ENCODE measurements at places on chromosomes 6 and 20.
A peak's percentile ranks its signal among the peaks of the same experiment; 100 is the strongest.

GRCh38 chr6:79544299-79544927 lies 7.2 kb upstream of the LCA5 start:
- no peak for DNase-seq

- DNase-seq = no peak
Observed at GRCh38 chr6:37967651-37968050, 148.1 kb downstream of the ZFAND3 start.

GRCh38 chr20:47205577-47206123 lies 150.8 kb downstream of the ZMYND8 start:
- no peak for DNase-seq

GRCh38 chr6:163406830-163407229 lies 7.7 kb upstream of the QKI start:
- DNase-seq = no peak

GRCh38 chr6:11313207-11313606 lies 80.7 kb upstream of the NEDD9 start:
- no peak for DNase-seq

GRCh38 chr6:131733376-131734016 lies 22.7 kb upstream of the CTAGE9 start:
- peak; percentile 78 for DNase-seq

- no peak for DNase-seq
Observed at GRCh38 chr20:40006168-40006860, 682.7 kb downstream of the MAFB start.

GRCh38 chr6:117918454-117918853 lies 11.4 kb downstream of the SLC35F1 start:
- DNase-seq = no peak

DNA sequence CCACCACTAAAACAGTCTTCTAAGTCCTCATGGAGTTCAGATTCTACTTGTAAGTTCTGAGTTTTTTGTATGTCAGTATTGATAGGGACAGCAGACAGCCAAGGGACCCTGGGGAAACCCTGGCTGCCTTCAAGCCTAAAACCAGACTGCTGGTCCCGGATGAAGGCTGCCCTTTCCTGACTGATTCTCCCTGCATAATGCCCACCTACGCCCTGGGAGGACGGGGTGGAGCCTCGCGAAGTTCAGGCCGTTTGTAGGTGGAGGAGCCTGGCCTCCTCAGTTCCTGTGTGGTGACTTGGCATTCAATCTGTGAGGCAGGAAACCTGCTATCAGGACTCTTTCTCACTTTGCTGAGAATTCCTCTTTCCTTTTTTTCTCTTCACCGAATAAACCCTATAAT lies 120.3 kb upstream of the LGSN start:
- no peak for DNase-seq

GRCh38 chr6:136644597-136644952 lies 94.4 kb upstream of the MAP7 start:
- DNase-seq = no peak

DNA sequence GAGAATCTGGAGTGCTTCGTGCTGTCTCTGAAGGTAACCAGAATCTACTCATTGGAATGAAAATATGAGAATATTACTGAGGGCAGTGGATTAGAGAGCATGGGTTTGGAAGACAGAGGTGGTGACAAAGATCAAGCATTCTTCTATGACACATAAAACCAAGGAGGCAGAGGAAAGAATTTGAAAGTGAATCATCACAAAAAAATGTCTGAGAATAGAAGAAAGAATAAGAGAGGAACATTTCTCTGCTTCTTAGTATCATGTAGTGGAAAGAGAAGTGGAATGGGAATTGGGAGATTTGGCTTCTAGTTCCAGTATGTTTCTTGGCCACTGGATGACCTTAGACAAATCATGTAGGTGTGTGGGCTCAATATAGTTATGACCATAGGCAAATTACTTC lies 474.0 kb downstream of the TFAP2B start:
- DNase-seq = no peak

DNA sequence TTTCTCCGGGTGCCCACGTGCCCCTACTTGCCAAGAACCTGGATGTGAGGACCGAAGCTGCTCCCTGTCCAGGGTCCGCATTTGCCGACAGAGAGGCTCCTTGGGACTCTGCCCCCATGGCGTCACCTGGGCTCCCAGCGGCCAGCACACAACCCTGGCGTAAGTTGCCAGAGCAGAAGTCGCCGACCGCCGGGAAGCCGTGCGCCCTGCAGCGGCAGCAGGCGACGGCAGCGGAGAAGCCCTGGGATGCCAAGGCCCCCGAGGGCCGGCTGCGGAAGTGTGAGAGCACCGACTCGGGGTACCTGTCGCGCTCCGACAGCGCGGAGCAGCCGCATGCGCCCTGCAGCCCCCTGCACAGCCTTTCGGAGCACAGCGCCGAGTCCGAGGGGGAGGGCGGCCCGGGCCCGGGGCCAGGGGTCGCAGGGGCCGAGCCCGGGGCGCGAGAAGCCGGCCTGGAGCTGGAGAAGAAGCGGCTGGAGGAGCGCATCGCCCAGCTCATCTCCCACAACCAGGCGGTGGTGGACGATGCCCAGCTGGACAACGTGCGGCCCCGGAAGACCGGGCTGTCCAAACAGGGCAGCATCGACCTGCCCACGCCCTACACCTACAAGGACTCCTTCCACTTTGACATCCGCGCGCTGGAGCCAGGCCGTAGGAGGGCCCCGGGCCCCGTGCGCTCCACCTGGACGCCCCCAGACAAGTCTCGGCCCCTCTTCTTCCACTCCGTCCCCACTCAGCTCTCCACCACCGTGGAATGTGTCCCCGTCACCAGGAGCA lies 28.3 kb downstream of the ZNF831 start:
- no peak for DNase-seq

DNA sequence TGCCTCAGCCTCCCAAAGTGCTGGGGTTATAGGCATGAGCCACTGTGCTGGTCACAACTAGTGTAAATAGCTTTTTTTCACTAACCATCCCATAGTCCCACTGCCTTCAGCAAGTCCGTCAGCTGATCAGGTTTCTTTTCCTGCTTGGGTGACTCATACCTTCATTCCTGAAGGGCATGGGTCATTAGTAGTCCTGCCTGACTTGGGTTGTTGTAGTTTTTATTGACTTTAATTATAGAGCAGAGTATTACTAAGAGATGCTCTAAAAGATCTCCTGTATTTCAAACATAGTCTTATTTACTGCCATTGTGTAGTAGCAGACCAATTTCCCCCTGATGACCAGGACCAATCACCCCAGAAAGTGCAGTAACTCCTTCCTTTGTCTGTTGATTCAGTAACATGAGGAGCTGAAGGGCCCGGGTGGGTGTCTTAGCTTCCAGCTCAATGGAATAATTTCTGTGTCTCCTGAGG lies 25.8 kb downstream of the HLA-C start:
- peak; percentile 24 for DNase-seq

GRCh38 chr6:168791917-168792316 lies 350.9 kb downstream of the SMOC2 start:
- DNase-seq = no peak

- no peak for DNase-seq
Observed at GRCh38 chr6:16168858-16169257, 40.0 kb downstream of the MYLIP start.

GRCh38 chr6:161828355-161828754 lies 554.5 kb upstream of the AGPAT4 start:
- no peak for DNase-seq

DNA sequence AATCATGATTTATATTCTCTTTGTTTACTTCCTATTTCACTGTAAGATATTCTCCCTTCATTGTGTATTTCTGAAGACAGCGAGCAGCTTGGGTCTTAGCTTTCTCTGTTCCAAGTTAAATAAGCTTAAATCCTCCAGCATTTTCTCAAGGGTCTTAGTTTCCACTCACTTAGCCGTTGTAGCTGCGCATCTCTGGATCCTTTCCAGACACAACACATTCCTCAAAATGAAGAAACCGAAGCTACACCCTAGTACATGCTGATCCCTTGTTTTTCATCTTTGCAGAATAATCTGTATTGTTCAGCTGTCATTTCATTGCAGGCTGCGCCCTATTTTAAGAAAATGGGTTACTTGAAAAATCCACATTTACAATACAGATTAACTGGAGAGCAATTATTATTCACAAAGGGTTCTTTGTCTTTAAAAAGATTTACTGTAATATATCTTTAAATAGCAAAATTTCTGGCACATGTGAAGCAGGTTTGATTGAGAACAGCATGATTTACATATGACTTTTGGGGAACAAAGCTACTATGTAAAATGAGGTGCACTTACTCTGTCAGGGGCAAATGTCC lies 375.8 kb downstream of the QKI start:
- no peak for DNase-seq

DNA sequence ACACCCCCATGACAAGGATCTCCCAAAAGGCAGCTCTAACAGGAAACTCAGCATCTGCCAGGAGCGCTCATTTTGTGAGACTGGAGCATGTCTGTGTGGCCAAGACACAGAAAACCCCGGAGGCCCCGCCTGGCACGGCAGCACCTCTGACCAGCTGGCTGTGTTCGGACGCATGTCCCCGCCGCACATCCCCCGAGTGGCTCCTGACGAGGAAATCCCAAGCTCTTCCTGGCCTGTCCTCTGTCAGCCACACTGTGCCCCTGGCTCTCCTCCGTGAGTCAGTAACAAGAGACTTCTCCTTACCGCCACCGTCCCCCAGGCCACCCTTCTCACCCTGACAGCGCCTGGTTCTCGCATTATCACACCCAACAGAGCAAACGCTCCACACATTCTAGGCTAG lies 14.4 kb downstream of the SLC2A4RG start:
- DNase-seq = no peak

DNA sequence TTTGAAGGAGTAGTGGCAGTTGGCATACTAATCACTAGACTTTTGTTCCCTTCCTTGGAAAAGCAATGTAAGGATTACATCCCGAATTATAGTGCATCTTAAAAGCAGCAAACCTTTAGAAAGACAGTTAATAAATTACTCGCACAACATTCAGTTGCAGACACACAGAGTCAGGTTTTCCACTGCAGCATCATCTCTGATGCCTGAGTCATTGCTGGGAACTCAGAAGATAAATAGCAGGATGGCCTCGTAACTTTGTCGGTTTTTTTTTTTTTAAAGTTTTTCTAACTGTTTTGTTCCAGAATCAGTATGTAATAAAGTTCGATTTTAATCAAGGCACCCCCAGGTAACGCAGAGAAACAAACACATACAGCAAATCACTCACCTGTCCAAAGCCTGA lies 34.3 kb downstream of the GJA10 start:
- DNase-seq = no peak

DNA sequence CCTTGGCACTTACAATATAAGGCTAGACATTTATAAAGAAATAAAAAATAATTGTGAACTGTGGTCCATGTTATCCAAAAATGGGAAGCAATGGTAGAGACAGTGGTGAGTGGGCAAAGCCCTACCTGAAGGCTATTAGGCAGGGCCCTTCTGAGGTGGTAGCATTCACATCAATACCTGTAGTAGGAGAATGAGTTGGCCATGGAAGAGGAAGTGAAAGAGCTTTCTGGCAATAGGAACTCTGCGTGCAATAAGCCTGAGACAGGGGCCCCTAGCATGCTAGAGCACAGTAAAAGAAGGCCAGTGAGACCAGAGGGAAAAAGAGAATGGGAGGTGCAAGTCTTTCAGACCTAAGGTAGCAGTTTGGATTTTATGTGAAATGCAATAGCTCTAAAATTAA lies 754.5 kb downstream of the PTPRT start:
- DNase-seq = no peak

- peak; percentile 14 for DNase-seq
Observed at GRCh38 chr6:136226027-136226673, 24.0 kb downstream of the MTFR2 start.

GRCh38 chr6:167578371-167578901 lies 248.3 kb upstream of the AFDN start:
- no peak for DNase-seq

DNA sequence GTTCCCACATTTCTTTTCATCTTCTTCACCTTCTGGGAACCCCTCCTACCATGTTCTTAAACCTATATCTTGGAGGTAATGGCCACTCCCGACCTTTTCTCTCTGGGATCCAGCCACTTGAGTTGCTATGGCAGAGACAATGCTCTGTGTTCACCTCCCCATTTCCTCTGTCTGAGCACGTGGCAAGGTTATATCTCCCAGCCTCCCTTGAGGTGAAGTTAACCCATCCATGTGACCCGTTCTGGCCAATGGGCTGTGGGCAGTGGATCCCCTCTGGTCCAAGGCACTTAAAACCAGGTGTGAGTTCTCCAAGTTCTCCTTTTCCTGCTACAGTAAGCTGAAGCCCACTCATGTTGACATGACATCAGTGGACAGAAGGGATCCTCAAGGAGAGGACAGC lies 261.4 kb downstream of the LRFN2 start:
- no peak for DNase-seq

DNA sequence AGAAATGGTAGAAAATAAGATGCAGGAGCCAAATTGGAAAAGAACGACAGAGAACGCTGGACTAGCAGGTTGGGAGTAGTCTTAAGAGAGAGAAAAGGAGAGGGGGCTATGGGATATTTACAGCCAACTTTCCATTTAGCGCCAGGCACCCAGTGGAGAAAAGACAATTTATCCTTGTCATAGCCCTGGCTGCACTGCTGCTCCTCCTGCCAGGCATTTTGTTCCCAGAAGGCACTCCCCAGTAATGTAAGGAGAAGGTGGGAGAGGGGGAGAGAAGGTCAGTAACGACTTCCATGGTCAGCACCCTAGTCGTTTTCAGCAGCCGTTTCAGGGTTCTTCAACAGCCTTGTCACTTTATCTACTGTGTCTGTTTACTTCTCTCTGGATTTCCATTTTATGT lies 159.0 kb downstream of the TRMT11 start:
- DNase-seq = no peak

DNA sequence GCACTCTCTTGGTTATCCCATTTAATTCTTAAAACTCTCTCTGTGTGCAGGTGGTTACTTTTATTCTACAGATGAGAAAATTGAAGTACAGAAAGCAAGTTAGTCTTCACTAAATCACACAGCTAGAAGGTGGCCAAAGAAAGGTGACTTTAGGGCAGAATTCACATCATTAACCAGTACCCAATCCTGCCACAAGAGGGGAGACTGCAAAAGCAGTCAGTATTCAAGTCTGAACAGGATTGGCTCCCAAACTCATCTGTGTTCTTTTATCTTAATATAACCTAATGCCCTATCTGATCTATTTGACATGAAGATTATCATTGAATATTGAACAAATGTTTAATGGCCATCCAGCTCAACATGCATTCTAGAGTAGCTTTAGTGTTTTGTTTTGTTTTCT lies 225.3 kb upstream of the FAM83B start:
- DNase-seq = no peak

All from AG09309 (cell line).